ENCODE measurements at places on chromosomes 2 and 18. TPM values are rescaled to one million over a fixed set of nuclear protein-coding genes. Genes with fewer than 3 reads are reported as not detected.

RSAD2 gene
- total RNA-seq = 6.2 TPM

METTL5 gene
- 62.1 TPM for total RNA-seq

IL1RL2 gene
- total RNA-seq = not detected

BOLL gene
- total RNA-seq = not detected

DNA sequence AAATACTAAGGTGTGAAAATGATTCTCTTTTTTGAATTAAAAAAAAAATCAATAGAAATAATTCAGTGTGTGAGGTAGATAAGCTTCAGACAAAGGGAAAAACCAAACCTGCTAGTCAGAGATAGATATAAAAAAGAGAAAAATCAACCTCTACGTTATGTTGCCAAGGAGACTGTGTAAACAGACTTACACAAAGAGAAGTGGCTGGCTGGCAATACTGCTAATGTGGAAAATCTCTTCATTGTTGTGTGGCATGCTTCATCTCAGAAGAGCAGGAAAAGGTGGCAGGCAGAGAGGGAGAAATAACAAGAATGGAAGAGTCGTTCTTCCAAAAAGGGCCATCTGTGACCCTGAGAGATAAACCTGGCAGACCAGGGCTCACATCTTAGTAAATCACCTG is 200.8 kb downstream of the SLC8A1 start:
- ATAC-seq = peak; percentile 33

DNA sequence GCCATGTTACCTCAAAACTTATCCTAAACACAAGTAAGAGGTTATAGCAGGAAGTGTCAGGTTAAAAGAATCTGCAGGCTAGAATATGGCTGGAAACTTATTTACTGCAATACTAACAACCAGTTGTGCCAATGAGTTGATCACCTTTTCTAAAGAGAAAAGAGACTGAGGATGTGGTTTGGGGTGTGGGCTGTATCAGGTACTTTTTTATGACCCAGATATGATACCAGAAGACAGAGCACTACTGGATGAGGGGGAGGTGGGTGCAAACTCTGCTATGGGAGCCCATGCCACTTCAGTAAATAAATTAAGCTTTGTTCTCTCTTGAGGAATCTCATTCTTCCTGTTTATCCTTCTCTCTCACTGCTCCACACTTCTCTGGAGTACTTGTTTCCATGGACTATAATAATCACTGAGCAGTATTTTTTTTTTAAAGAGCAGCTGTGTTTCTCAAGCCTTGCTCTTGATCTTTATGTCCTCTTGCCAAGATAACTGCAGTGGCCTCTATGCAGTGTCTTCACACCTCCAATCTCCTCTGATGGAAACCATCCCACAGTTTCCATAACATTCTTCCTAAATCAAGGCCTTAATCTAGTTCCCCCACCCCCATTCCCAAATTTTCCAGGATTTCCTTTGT is 51.2 kb upstream of the NOSTRIN start:
- ATAC-seq = no peak

GRCh38 chr2:11454824-11455223 is 11.1 kb downstream of the E2F6 start:
- ATAC-seq = no peak

DNA sequence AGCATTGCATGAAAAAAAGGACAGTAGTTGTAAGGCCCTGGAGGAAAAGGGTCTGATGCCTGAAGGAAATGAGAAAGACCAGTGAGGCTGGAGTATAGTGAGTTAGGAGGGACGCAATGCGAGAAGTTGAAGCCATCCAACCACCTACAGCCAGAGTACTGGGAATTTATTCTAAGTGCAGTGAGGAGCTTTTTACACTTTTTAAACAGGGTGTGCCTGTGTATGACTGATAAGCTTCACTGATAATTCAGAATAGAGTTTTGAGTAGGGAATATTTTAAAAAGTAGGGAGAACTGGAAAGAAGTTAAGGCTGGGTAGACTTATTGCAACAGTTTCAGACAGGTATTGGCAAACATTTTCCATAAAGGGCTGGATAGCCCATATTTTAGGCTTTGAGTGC is 35.9 kb upstream of the CCDC85A start:
- ATAC-seq = no peak

DNA sequence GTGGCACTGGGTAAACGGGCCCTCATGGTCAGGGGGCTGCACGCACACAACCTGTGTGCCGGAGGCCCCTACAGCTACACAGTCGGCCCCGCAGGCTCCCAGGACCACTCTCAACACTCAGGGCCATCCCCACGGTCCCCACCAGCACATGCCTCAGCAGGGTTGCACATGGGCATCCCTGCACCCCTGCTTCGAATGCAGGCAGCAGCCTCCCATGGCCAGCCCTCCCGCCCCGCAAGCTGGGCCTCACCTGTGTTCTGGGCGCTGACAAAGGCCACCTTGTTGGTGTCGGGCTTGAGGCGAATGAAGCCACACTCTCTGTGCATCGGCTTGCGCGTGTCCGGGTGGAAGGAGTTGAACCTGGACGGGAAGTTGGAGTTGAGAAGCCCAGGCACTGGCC is 34.2 kb downstream of the THAP4 start:
- ATAC-seq = no peak

- no peak for ATAC-seq
Measured at GRCh38 chr2:218983934-218984238, 1.1 kb downstream of the FEV start.

DNA sequence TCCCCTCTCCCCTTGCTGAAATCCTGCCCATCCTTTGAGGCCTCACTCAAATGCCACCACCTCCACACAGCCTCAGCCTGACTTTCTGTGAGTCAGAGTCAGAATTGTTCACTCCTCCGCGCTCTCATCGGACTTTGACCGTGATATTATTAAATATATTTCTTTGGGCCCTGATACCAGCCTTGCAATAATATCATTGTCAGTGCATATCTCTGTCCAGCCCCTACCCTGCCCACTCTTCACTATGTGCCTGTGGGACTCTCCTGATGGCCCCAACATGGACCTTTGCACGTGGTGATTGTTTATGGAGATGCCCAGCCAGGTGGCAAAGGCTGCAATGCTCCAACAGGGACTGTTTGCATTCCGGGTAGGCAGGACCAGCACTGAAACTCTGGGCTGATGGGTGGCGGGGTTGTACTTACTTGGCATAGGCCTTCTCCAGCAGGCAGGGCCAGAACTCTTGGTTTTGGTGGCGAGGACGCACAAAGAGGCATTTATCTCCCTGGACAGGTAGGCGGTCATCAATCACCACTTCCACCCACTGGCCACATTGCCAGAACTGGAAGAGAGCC is 37.3 kb downstream of the CAPN13 start:
- no peak for ATAC-seq
